CD4-positive, alpha-beta T cell treated with Interleukin-10 for 1 hour (primary cell): ENCODE measurements at places on chromosomes 5 and 9.

- DNase-seq = no peak
Measured at GRCh38 chr5:82129723-82130285, 148.3 kb downstream of the RPS23 start.

GRCh38 chr5:179301796-179302195 lies 43.5 kb downstream of the ADAMTS2 start:
- no peak for DNase-seq

DNA sequence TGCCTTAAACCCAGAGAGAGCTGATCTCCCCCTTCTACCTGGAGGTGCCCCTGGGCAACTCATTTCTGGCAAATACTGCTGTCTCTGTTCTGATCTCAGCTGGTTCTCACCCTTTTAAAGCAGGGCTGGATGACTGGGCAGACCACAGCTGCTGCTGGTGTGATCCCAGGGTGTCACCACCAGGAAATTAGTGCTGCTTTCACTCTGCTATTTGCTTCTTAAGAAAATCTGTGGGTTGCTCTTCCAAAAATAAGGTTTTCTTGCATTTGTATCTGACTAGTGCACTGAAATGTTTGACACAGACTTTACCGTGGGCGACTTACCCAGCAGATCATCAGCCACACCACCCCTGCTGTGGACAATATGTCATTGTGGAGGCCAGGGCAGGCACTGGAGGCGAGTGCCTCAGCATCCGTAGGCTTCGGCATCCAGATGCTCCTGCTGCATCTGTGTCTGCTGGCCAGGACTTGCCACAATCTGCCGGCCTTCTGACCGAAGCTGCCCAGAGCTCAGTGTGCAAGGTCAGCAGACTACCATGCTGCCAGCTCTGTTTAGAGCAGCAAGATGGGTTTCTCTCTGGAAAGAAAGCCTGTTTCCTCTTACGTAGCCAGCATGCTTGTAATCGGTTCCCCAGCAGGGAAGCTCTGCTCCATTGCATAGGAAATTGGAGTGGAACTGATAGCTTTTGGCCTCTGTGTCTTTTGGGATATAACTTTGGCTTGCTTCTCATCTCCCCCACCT lies 13.6 kb downstream of the ARHGAP26 start:
- peak; percentile 61 for DNase-seq

DNA sequence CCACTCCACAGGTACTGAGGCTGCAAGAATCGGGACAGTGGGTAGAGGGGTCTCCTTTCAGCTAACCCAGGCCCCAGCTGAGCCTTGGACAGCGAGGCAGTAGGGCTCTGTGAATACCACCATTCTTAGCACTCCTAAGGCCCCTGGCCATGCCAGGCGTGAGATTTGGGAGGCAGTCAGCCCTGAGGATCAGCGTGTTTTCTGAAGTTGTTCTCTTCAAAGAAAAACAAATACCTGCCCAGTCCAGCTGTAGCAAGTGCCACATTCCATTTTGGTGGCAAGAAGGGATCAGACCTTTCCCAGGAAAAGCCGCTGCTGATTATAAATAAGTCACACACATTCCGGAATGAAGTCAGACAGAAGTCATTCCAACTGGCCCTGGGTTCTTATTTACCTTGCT lies 47.8 kb downstream of the RALGPS1 start:
- DNase-seq = no peak
